ENCODE measurements at places on chromosomes 2 and 18. TPM values are rescaled to one million over a fixed set of nuclear protein-coding genes. Genes with fewer than 3 reads are reported as not detected.

Gene VWA3B
- not detected for total RNA-seq

Gene SULT1C4
- total RNA-seq, result 1.8 TPM

GRCh38 chr2:239729681-239730566, 295.2 kb downstream of the NDUFA10 start:
- DNase-seq, result no peak

DNA sequence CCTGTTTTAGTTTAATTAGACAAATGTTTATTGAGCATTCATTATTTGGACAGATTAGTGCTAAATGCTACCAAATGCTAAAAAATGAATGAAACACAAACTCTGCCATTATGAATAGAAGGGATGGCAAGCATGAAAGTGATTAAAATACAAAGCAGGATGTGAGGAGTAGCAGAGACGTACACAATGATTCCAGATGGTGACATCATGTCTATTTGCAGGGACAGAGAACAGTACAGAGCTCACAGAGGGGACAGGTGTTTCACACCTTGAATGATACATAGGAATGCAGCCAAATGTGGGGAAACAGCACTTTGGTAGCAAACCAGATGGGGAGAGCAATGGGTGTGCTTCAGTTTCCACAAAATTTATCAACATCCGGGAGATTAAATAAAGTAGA, 76.3 kb downstream of the CD226 start:
- DNase-seq, result no peak

Gene DSG1
- total RNA-seq, result 0.05 TPM
